ENCODE measurements at places on chromosomes 11 and 22.

- DNase-seq = no peak
Measured at GRCh38 chr11:111819161-111819828, 52.1 kb downstream of the ALG9 start.

DNA sequence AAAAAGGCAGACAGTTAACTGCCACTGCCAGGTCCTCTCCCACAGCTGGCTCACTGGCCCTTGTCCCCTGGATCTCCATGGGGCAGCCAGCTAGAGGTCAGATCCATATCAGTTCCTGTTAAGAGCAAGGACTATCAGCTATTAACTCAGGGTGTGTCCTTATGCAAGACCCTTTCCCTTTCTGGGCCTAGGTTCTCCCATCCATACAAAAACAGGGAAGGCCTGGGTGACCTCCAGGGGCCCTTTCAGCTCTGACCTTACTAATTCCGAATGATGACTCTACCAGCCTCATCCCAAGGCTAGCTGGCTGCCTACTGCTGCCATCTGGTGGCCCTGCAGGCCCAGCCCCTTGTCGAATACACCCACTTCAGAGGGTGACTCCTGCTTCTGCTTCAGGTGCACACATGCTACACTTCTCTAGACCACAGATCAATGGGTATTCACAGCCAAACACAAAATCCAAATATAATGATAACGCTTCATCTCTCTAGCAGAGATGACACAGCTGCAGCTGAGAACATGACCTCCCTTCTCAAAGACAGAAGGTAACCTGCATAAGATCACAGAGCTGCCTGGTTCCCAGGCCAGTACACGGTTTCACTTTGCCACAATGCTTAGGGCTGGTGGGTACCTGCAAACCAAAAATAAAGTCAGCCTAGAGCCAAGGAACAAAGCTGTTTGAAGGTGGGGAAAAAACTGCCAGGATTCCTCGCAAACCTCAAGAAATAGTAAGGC lies 34.1 kb downstream of the SERGEF start:
- peak; percentile 68 for DNase-seq

- no peak for DNase-seq
Measured at GRCh38 chr11:64859542-64860414, 15.3 kb upstream of the CDC42BPG start.

DNA sequence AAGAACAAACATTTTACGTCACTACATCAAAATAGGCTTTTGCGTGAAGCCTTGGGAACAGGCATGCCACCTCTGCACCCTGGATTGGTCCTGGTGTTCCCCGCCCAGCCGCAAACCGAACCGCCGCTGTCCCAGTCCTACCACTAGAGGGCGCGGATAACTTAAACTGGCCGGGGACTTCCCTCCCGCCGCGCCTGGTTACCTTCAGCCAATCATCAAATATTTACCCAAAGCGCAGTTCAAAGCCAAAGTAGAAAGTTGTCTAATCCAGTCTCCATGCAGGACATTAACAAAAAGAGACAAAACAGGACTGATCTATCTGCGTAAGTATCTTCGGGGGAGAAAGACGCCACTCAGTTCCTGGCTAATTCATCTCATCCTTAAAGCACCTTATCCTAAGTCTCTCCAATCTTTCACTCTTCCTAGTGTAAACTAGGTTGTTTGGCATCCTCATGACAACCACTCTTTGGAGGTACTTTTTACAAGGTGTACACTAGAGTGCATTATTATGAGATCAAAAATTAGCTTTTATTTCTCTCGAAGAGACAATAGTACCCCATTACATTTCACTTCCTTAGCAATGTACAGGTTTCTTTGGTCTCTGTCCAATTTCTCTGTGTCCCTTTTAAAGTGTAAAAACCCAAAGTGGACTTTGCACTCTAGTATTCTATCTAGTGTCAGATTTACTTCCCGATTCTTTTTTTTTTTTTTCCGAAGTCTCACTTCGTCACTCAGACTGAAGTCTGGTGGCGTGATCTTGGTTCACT lies 3.9 kb upstream of the CRY2 start:
- peak; percentile 87 for DNase-seq

DNA sequence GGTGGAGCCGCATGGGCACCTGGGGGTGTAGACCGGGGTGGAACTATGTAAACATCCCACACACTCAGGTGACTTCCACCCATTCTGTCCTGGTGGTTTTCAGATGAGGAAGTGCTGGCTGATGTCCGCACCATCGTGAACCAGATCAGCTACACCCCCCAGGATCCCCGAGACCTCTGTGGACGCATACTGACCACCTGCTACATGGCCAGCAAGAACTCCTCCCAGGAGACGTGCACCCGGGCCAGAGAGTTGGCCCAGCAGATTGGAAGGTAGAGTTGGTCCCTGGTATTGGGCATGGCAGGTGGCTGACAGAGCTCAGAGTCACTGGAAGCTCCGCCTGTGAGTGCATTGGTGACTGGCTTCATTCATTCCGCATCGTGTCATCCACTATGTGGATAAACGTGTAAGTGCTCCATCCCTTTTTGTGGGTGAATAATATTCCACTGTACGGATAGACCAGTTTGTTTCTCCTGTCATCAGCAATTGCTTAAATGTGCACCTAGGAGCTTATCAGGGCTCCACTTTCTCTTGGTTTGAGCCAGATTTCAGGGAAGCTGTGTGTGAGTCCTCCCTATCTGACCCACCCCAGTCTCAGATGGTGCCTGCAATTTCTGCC lies 29.9 kb downstream of the NADSYN1 start:
- DNase-seq = no peak
